Left ventricle myocardium superior (tissue), 1 donor: ENCODE measurements at places on chromosomes 11 and 22.
A peak's percentile ranks its signal among the peaks of the same experiment; 100 is the strongest.

DNA sequence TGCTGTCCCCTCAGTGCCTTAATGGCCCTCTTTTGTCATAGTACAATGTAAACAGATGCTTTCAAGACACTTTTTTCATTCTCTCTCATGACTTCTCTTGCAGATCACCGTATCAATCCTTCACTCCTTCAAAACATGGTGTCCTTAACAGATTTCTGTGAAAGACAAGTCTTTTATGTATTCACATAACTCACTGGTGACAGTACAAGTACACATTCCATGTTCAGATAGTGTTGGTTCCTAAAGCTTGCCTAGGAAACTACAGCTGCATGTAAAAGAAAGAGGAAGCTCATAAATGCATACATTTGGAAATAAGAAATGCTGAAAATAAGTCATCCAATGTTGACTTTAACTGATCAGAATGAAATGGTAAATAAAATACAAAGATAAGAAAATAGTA is 5.0 kb upstream of the OR52E6 start:
- DNase-seq: no peak

DNA sequence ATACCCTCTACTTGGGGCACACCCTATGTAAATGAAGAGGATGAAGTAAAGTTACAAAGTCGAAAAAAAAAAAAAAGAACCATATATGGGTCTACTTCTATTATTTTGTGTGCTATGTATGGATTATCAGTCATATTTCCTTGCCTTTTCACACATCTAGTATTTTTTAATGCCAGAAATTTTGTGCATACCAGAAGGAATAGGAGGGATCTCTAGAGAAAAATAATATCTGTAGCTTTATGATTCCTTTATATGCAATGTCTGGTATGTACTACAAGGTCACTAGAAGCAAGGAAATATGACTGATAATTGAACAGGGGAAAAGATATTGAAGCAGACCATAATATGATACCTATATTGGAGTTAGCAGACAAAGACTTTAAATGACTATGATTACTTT is 713.4 kb downstream of the OPCML start:
- DNase-seq: no peak

GRCh38 chr22:49408102-49408836 is 419.4 kb downstream of the BRD1 start:
- no peak for DNase-seq

- DNase-seq: peak; percentile 99
These were observed at the start of gene ATL3 for GRCh38 chr11:63671322-63672155. ATL3 (minus strand) TSS chr11:63671376; CDS start chr11:63671335, 41 bp downstream.

GRCh38 chr22:35475545-35475944 is 65.1 kb upstream of the RASD2 start:
- no peak for DNase-seq

DNA sequence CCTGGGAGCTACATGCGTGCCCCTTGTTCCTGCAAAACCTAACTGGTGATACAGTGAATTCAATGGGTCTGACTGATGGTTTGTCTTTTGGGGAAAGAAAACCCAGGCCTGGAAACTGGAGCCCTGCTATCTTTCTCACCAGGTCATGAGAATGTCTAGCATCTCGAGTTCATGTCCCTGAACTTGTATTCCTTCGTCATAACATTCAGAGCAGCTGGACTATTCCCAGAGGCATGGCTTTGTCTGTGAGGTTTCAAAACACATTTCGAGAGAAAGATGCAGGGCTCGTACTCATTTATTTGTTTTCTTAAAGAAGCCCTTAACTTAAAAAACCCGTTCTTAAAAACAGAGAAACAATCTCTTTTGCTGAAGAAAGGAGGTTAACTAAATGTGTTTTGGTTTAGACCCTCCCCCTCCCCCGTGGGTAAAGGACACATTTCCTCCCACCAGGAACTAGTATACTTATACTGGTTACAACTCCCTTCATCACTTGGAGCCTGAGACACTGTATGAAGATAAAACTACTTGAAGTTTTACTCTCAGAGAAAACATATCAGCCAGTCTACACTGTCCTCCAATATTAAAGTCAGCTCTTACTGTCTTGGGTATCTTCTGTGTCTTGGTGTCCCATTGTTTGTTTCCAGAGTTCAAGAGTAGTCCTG is 43.2 kb downstream of the ME3 start:
- DNase-seq: no peak

GRCh38 chr22:41598081-41598480 is 8.4 kb upstream of the PMM1 start:
- no peak for DNase-seq

- peak; percentile 37 for DNase-seq
These were observed at the start of gene BARX2 for GRCh38 chr11:129375751-129376657. BARX2 (plus strand) TSS chr11:129375848; CDS start chr11:129376036, 188 bp downstream.

GRCh38 chr11:77141034-77141433 is 13.0 kb downstream of the MYO7A start:
- no peak for DNase-seq

GRCh38 chr11:44568658-44569473 is 3.4 kb downstream of the CD82 start:
- DNase-seq: peak; percentile 78

DNA sequence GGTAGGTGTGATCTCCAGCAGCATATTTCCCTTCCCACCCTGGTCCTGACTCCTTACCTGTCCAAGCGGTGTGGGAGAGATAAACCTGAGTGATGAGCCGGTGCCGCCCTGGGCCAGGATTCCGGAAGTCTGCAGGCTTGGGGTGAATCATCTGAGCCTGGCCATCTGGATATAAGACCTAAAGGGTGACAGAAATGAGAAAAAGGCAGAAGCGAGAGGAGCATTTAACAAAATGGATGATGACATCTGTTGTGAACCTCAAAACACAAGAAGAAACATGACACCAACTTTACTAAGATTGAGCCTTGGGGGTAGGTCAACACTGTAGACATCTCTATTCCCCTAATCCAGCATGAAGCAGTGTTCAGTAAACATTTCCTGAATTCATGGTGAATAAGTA is 62.8 kb downstream of the AAMDC start:
- DNase-seq: no peak

DNA sequence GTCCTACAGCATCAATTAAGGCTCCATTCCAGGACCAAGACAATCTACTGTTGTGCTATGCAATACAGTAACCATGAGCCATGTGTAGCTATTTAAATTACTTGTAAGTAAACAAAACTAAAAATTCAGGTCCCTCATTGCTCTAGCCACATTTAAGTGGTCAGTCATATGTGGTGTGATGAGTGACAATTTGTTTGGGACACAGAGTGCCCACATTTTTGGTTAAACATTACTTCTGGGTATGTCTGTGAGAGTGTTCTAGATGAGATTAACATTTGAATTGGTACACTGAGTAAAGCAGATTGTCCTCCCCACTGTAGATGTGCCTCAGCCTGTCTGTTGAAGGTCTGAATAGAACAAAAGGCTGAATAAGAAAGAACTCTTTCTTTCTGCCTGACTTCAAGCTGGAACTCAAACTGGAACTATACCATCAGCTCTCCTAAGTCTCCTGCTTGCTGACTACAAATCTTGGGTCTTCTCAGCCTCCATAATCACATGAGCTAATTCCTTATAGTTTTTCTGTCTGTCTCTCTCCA is 15.8 kb downstream of the KBTBD3 start:
- DNase-seq: no peak

DNA sequence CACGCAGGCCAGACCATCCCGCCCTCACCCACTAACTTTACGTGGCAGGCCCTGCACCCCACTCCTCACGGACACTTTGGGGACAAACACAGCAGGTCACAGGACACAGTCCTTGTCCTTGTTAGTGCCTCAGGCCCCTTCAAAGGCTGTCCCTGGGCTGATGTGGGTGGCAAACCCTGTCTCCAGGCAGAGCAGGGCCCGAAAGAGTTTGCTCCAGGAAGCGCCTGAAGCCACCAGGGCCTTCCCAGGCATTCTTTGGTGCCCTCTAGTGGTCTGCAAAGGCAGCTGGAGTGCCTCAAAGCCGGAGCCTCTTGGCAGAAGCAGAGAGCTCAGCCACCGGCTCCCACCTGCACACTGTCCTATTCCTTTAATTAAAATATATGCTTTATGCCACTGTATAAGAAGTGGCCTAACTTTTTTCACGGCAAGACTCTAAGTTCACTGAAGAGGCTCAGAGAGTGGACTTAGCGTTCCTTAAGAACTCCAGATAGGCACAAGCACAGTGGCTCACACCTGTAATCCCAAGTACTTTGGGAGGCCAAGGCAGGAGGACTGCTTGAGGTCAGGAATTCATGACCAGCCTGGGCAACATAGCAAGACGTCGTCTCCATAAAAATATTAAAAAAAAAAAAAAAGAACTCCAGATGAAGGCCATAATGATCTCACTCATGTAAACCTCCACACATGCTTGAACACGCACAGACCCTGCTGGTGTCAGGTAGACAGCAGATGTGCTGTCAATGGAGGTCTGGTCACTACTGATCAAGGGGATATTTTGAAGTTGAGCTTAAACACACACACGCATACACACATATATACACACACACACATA is 11.1 kb downstream of the TXN2 start:
- DNase-seq: peak; percentile 83

DNA sequence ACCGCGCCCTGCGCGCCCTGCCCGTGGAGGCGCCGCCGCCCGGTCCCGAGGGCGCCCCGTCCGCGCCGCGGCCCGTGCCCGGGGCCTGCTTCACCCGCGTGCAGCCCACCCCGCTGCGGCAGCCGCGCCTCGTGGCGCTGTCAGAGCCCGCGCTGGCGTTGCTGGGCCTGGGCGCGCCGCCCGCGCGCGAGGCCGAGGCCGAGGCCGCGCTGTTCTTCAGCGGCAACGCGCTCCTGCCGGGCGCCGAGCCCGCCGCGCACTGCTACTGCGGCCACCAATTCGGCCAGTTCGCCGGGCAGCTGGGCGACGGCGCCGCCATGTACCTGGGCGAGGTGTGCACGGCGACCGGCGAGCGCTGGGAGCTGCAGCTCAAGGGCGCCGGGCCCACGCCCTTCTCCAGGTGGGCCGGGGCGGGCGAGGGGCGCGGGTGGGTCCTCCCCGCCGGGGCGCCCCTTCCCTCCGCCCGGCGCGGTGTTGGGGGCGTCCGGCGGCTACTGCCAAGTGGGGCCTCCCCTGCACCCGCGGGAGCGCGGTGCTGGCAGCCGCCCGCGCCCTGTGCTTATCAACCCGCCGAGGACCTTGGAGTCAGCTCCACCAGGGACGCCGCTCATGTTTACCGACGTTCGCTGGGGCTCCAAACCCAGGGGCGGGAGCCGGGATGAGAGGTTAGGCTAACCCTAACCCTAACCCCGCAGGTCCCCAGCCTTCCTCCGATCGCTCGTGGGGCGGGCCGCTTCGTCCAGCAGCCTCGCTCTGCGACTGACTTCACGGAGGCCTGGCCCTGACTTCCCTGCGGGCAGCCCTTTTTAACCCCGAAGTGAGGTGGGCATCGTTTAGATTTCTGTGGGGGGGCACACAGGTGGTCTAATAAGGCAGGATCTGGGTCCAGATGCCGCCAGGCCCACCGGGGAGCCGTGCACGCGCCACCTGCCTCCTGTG is 649 bp downstream of the SELENOO start:
- peak; percentile 63 for DNase-seq

DNA sequence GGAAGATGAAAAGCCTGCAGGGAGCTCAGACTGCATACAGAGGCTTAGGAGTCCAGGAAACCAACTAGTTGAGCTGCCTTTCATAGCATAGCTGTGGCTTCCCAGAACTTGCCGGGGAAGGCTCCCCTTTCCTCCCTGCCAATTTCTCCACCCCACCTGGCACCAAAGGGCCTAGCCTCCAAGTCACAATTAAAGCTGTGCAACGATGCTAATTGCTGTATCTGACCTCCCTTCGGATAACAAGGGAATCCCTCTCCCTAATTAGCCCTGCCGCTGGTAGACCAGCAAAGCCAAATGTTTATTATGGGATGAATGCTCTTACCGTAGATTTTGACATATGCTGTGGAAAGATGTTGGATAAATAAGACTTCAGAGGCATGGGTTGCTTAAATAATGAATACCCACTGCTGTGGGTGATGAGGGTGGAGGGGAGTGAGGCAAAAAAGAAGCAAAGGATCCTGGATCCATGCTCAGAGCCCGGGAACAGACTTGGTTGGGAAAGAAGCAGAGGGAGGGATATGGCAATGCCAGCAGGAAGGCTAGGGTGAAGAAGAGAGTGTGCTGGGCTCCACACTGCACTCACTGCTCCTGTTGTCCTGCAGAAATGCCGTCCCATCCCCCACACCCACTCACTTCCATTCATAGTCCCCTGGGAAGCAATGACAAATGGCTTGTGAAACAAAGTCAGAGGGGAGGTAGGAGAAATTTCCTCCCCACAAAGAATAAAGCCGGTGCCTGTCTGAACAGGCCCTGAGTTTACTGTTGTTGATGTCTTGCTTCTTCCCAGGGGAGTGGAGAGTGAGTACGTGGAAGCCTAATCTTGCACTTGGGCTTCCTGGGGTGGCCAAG is 608.1 kb upstream of the CADM1 start:
- DNase-seq: no peak

GRCh38 chr11:47222696-47223095 is 7.9 kb downstream of the DDB2 start:
- no peak for DNase-seq
